IMR-90 (cell line): ENCODE measurements at places on chromosomes 6 and 20. TPM values are rescaled to one million over a fixed set of nuclear protein-coding genes. Genes with fewer than 3 reads are reported as not detected.

The OVOL2 gene
- total RNA-seq = not detected in 2 replicates

The TREM2 gene
- total RNA-seq = not detected in 2 replicates

The FAM217A gene
- not detected in 2 replicates for total RNA-seq

The ATG5 gene
- total RNA-seq = 28.0 and 44.7 TPM in 2 replicates

The GHRH gene
- not detected in 2 replicates for total RNA-seq

The CPNE5 gene
- not detected in 2 replicates for total RNA-seq

The SULF2 gene
- 0.28 and 0.54 TPM in 2 replicates for total RNA-seq

DNA sequence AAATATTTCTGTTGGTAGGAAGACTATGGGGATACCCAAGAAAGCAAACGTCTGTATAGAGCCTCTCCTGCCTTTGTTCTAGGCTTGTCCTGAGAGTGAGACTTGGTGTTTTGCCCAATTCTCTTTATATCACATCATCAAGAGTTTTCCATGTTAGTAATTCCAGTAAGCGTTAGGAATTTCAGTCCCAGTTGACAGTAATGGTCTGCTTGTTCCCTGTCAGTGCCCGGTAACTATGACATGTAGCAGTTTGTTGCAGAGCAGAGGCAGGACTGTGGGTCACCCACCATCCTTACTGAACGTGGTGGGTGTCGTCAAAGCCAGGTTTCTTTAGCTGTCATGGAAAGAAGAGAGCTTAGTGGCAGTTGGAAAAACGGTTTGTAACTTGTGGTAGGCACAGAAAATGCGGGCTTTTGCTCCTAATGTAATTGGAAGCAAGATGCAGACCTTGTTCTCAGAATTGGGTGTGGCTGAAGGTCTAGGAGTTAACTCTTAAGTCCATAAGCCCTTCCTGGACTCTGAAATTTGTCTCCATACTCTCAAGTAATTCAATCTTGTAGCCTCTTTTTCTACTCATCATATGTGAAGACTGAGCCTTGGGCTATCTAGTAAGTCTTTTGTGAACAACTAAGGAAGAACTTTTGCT, 188.8 kb downstream of the TMEM242 start:
- H3K4me1 ChIP-seq = peaks cover 14% of the 10 kb centered on the region
- H3K27ac ChIP-seq = no peak overlapping the region
- peak; percentile 49 for DNase-seq
- no peaks in the 10 kb centered on the region for H3K27me3 ChIP-seq
- peaks cover 12% of the 10 kb centered on the region for H3K36me3 ChIP-seq
- no peak overlapping the region for H3K4me3 ChIP-seq

DNA sequence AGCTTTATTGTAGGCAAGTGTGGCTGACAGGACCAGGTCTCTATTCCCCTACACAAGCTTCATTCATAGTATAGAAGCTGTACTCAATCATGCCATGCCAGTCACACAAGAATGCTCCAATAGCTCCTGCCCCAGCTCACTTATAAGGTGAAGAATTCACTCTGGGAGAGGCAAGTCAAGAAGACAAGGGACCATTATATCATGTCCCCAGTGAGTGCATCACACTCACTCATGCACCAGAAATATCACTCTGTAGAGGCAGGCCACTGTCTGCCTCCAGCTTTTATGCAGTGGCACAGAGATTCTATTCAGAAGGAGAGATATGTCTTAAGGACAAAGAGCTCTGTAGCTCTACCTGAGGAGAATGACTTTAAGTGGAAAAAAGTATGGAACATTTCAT, 263.2 kb downstream of the GJA1 start:
- no peak for DNase-seq
- H3K4me1 ChIP-seq = peaks cover 15% of the 10 kb centered on the region
- no peaks in the 10 kb centered on the region for H3K36me3 ChIP-seq

- no peaks in the 10 kb centered on the region for H3K4me1 ChIP-seq
- DNase-seq = peak; percentile 65
- H3K27ac ChIP-seq = no peak overlapping the region
- no peaks in the 10 kb centered on the region for H3K36me3 ChIP-seq
- peaks cover 4% of the 10 kb centered on the region; the same call in 1 of the 2 replicates for H3K27me3 ChIP-seq
Observed at GRCh38 chr6:13194852-13195251, 133.5 kb downstream of the TBC1D7 start.

DNA sequence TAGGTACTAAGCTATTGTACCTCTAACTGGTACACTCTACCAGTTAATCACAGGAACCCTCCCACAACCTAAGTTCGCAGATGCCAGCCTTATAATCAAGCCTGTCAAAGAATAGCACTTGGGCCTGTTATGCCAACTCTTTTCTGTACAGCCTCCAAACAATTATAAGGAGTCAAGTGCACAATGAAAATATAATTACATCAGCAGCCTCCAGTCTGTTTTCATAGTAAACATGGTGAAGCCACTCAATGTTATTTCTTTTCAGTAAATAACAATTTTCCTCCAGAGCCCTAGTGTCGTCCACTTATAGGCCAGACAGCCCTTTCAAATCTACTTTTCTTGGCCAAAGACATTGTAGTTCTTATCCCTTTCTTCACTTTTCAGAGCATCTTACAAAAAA, 82.7 kb upstream of the CARMIL1 start:
- no peak overlapping the region for H3K27ac ChIP-seq
- no peaks in the 10 kb centered on the region for H3K27me3 ChIP-seq
- no peak overlapping the region for H3K4me3 ChIP-seq
- peaks cover 8% of the 10 kb centered on the region for H3K4me1 ChIP-seq
- DNase-seq = no peak

- H3K36me3 ChIP-seq = no peaks in the 10 kb centered on the region
- H3K27me3 ChIP-seq = 0 out of 2 replicates have a peak, but pooled peaks cover 1% of the 10 kb centered on the region
- DNase-seq = no peak
- no peaks in the 10 kb centered on the region for H3K4me1 ChIP-seq
- no peak overlapping the region for H3K4me3 ChIP-seq
- H3K27ac ChIP-seq = no peak overlapping the region
Observed at GRCh38 chr6:70380252-70380651, 33.1 kb upstream of the FAM135A start.

- H3K27me3 ChIP-seq = peaks cover 11% of the 10 kb centered on the region
- no peaks in the 10 kb centered on the region for H3K36me3 ChIP-seq
- H3K4me3 ChIP-seq = no peak overlapping the region
- DNase-seq = no peak
- no peak overlapping the region for H3K27ac ChIP-seq
Observed at GRCh38 chr20:48837014-48837413, 9.2 kb upstream of the PREX1 start.

- peak; percentile 50 for DNase-seq
- no peaks in the 10 kb centered on the region; the same call in 1 of the 2 replicates for H3K36me3 ChIP-seq
- H3K4me1 ChIP-seq = no peaks in the 10 kb centered on the region
Observed at GRCh38 chr20:6767536-6768227, at the start of gene BMP2. Gene BMP2 (plus strand): TSS chr20:6767686. CDS start chr20:6770127, 2,441 bp downstream.

DNA sequence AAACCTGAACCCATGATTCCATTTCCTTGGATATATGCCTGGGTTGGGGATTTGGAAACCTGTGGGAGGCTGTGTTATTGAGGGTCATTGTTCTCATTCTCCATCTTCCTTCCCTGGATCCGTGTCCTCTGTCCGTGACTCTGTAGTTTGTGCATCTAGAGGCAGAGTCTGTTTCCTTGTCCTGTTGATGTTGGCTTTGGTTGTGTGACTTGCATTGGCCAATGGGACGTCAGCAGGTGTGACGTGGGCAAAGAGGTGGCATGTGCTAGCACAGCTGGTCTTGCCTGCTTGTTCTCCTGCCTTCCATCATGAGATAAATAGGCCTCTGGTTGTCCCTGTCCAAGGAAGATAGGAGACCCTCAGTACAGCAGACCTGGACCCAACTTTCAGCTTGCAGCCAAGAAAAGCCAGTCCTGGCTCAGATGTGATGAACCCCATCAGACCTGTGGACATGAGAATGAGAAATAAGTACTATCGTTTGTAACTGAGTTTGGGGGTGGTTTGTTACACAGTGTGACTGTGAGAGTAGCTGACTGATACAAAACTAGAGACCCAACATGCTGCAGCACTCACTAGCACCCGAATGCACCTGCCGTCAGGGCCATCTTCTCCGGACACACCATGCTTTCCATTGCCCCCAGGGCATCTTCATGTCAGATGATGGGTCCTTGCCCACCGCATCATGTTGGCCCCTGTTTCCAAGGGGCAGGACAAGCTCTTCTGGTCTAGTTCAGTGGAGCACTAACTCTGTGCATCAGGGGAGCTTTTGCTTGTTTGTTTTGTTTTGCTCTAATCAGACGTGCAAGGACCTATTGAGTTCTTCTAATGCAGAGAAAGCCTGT, 195.3 kb upstream of the SULF2 start:
- DNase-seq = no peak
- H3K27ac ChIP-seq = no peak overlapping the region
- peaks cover 5% of the 10 kb centered on the region; the same call in 1 of the 2 replicates for H3K27me3 ChIP-seq
- no peaks in the 10 kb centered on the region; the same call in 1 of the 2 replicates for H3K4me1 ChIP-seq

GRCh38 chr6:126888727-126889725, 229.4 kb upstream of the RSPO3 start:
- H3K27ac ChIP-seq = no peak overlapping the region
- no peaks in the 10 kb centered on the region for H3K36me3 ChIP-seq
- DNase-seq = no peak
- H3K27me3 ChIP-seq = no peaks in the 10 kb centered on the region

DNA sequence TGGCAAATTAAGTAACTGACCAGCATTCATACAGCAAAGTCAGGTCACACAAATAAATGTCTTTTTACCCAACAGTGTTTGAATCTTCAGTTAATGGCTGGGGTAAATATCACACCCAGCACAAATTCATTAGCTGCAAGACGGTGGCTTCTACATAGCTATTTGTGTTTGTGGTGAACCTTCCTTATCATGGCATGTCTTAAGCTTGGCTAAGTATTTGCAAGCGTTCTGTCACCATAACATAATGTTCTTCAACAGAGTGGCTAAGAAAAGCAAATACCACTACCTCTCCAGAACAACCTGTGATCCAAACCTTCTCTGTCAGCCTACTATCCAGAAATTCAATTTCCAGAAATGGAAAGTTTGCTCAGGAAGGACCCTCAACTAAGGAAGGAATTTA, 255.6 kb upstream of the TAB2 start:
- H3K36me3 ChIP-seq = no peaks in the 10 kb centered on the region
- DNase-seq = no peak
- H3K4me3 ChIP-seq = no peak overlapping the region
- H3K4me1 ChIP-seq = peaks cover 16% of the 10 kb centered on the region
- no peaks in the 10 kb centered on the region for H3K27me3 ChIP-seq

GRCh38 chr6:109762769-109763441, 71.8 kb downstream of the FIG4 start:
- peak; percentile 67 for DNase-seq
- peaks cover 4% of the 10 kb centered on the region for H3K4me1 ChIP-seq
- H3K36me3 ChIP-seq = 0 out of 2 replicates have a peak, but pooled peaks cover 1% of the 10 kb centered on the region
- no peak overlapping the region for H3K4me3 ChIP-seq

- H3K36me3 ChIP-seq = peaks cover 10% of the 10 kb centered on the region
- DNase-seq = no peak
- no peak overlapping the region for H3K4me3 ChIP-seq
- H3K27ac ChIP-seq = no peak overlapping the region
- no peaks in the 10 kb centered on the region for H3K4me1 ChIP-seq
- no peaks in the 10 kb centered on the region for H3K27me3 ChIP-seq
Observed at GRCh38 chr6:24838081-24838480, 39.4 kb upstream of the ARMH2 start.

DNA sequence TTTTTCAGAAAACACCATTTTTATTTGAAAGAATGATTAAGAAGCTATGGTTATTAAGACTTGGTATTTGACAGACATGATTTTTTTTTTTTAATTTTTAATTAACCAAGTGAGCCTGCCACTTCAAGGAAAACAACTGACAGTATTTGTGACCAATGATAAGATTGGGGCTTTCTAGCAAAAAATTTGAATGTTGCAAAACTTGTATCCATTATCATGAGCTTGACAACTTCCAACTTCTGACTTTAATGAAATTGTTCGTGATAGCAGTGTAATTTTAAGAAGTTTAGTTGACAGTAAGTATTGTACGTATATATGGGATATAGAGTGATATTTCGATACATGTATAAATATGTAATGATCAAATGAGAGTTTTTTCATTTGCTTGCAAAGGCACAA, 21.6 kb upstream of the POM121L2 start:
- H3K4me1 ChIP-seq = no peaks in the 10 kb centered on the region
- no peak overlapping the region for H3K27ac ChIP-seq
- DNase-seq = no peak
- no peaks in the 10 kb centered on the region for H3K27me3 ChIP-seq
- H3K36me3 ChIP-seq = no peaks in the 10 kb centered on the region

DNA sequence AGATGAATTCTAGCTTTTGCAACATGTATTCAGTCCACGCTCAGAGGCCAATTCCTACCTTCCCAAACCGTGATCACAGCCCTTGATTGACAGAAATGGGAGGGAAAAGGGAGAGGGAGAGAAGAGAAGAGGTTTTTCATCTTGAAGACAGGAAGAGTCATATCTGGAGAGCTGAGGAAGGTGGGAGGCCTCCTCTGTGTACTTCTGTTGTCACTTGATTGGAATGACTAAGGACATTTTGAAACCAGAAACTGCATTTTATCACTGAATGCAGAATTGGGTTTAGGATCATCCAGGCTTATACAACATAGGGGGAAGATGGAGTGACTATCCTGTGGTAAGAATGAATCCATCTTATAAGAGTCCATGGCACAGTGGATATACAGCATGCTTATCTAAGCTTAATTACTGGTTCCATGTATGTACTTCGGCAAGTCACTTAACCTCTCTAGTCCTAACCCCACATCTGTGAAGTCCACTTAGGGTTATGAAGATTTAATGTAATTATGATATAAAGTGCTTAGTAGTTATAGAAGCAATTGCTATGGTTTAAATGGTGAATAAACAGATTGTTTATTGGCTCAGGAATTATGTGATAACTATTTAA, 144.0 kb downstream of the BCKDHB start:
- no peak overlapping the region for H3K4me3 ChIP-seq
- peaks cover 2% of the 10 kb centered on the region; the same call in 1 of the 2 replicates for H3K4me1 ChIP-seq
- no peaks in the 10 kb centered on the region for H3K36me3 ChIP-seq

GRCh38 chr6:1622220-1622850, 12.6 kb downstream of the FOXC1 start:
- peaks cover 9% of the 10 kb centered on the region for H3K4me1 ChIP-seq
- no peak overlapping the region for H3K4me3 ChIP-seq
- H3K27ac ChIP-seq = no peak overlapping the region
- H3K27me3 ChIP-seq = peaks cover 2% of the 10 kb centered on the region

- no peak overlapping the region for H3K4me3 ChIP-seq
- no peaks in the 10 kb centered on the region for H3K36me3 ChIP-seq
- no peak overlapping the region for H3K27ac ChIP-seq
- no peaks in the 10 kb centered on the region for H3K27me3 ChIP-seq
Observed at GRCh38 chr20:13400453-13400852, 179.4 kb downstream of the ISM1 start.

DNA sequence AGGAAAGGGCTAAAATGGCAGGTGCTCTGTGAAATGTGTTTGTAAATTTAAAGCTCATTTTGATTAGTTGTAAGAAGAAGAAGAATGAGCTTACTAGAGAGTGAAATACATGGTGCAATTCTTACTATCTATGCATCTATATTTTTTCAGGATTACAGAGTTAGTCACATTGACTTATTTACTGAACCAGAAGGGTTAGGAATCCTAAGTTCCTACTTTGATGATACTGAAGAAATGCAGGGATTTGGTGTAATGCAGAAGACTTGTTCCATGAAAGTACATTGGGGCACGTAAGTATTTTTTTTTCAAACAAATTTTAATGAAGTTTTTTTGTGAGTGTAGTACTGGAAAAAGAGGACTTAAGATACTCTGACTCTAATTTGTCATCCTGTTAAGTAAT, 99.3 kb downstream of the RTN4IP1 start:
- H3K36me3 ChIP-seq = no peaks in the 10 kb centered on the region
- no peak overlapping the region for H3K4me3 ChIP-seq
- H3K27me3 ChIP-seq = no peaks in the 10 kb centered on the region
- H3K4me1 ChIP-seq = peaks cover 5% of the 10 kb centered on the region

GRCh38 chr6:38775870-38776269, 60.8 kb downstream of the DNAH8 start:
- peaks cover 3% of the 10 kb centered on the region; the same call in 1 of the 2 replicates for H3K27me3 ChIP-seq
- H3K4me1 ChIP-seq = no peaks in the 10 kb centered on the region
- H3K27ac ChIP-seq = no peak overlapping the region
- DNase-seq = peak; percentile 22
- H3K36me3 ChIP-seq = no peaks in the 10 kb centered on the region
